Urinary bladder (tissue), 4 donors: ENCODE measurements at places on chromosomes 7 and 10. TPM values are rescaled to one million over a fixed set of nuclear protein-coding genes. Genes with fewer than 3 reads are reported as not detected.

Gene GRM3
- total RNA-seq, result 0.21 TPM

Gene WNT8B
- total RNA-seq, result 0.11 TPM

Gene FAM180A
- 0.63 TPM for total RNA-seq

Gene NCF1
- total RNA-seq, result 0.37 TPM

Gene DYNC1I1
- 2.2 TPM for total RNA-seq

Gene EGR2
- total RNA-seq, result 2.3 TPM

Gene ADAP1
- 11.7 TPM for total RNA-seq

Gene LBX1
- not detected for total RNA-seq

Gene TAS2R5
- total RNA-seq, result 6.5 TPM

Gene TEX36
- total RNA-seq, result not detected

Gene KNDC1
- 1.2 TPM for total RNA-seq

Gene OR9A2
- 1.1 TPM for total RNA-seq

Gene ITGB8
- 106 TPM for total RNA-seq

Gene CFAP43
- 1.4 TPM for total RNA-seq

Gene MAPK8
- 151 TPM for total RNA-seq

Gene LRRN3
- total RNA-seq, result 39.1 TPM

Gene ATG9B
- not detected for total RNA-seq

Gene TACC2
- 21.2 TPM for total RNA-seq

Gene TAS2R40
- total RNA-seq, result not detected

Gene ELFN1
- 2.5 TPM for total RNA-seq

Gene SNX8
- 17.4 TPM for total RNA-seq

Gene TECPR1
- total RNA-seq, result 9.0 TPM

Gene LRRD1
- 1.8 TPM for total RNA-seq

Gene DGKI
- 13.3 TPM for total RNA-seq

Gene ASIC3
- total RNA-seq, result 1.1 TPM

Gene ZNF22
- 44.4 TPM for total RNA-seq

Gene ZNF680
- 63.0 TPM for total RNA-seq

Gene SPOCK2
- total RNA-seq, result 3.2 TPM

Gene SFMBT2
- 30.9 TPM for total RNA-seq

Gene CARD11
- total RNA-seq, result 5.0 TPM

Gene FOXP2
- total RNA-seq, result 85.2 TPM

Gene GHRHR
- not detected for total RNA-seq

Gene ACTL6B
- total RNA-seq, result 0.69 TPM

Gene EFCAB10
- total RNA-seq, result not detected

Gene LRRC72
- not detected for total RNA-seq

Gene SEC61A2
- 19.9 TPM for total RNA-seq

Gene MYOF
- total RNA-seq, result 99.1 TPM

Gene ZNF777
- 2.7 TPM for total RNA-seq

Gene CREB5
- 53.5 TPM for total RNA-seq

Gene AGMO
- total RNA-seq, result 1.1 TPM

Gene CALY
- 0.79 TPM for total RNA-seq

Gene SFXN3
- 29.9 TPM for total RNA-seq

Gene NPSR1
- total RNA-seq, result 0.58 TPM

Gene FBXO24
- 1.6 TPM for total RNA-seq

Gene INHBA
- 12.4 TPM for total RNA-seq

Gene HABP2
- not detected for total RNA-seq

Gene UCN3
- not detected for total RNA-seq

Gene FEZF1
- total RNA-seq, result not detected

Gene AKR1C4
- total RNA-seq, result not detected

Gene KIN
- total RNA-seq, result 15.9 TPM

Gene WDR37
- 12.2 TPM for total RNA-seq
